ENCODE measurements at places on chromosomes 2 and 18.

DNA sequence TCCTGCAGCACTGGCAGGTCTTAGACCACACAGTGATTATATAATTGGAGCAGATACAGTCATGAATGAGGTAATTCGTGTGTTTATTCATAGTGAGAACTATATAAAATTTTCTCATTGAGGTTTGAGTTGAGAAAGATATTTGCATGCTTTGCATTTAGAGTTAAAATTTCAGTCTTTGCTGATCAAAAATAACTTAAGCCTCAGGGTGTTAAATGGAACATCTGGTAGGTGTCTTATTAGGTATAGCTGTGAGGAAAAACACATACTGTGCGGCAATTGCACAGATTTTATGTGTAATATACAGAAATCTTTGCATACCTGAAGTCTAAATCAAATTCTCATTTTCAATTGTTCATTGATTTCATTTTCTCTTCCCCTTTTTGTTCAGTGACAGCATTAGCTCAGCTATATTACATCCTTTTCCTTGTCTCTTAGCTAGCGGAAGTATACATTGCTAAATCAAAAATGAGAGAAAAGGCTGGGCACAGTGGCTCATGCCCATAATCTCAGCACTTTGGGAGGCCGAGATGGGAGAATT is 21.2 kb downstream of the GORASP2 start:
- no peak for DNase-seq

- no peak for DNase-seq
Measured at GRCh38 chr18:58785171-58785805, 79.4 kb upstream of the ZNF532 start.

DNA sequence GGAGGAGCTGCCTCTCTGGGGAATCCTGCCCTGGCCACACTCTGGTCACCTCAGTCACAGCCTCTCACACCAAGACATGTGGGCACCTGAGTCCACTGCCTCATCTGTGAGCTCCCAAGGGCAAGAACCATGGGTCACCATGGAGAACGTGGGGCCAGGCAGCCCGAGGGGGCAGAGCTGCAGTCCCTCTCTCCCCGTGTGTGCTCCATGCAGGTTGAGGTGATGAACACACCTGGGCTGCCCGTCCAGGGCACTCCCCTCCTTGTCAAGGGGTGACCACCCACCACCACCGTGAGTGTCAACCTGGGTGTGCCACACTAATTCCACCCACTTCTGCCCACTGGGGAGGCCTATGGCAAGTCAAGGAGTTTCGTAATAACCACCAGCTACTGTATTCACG is 159.6 kb upstream of the RAB6C start:
- DNase-seq, result no peak

DNA sequence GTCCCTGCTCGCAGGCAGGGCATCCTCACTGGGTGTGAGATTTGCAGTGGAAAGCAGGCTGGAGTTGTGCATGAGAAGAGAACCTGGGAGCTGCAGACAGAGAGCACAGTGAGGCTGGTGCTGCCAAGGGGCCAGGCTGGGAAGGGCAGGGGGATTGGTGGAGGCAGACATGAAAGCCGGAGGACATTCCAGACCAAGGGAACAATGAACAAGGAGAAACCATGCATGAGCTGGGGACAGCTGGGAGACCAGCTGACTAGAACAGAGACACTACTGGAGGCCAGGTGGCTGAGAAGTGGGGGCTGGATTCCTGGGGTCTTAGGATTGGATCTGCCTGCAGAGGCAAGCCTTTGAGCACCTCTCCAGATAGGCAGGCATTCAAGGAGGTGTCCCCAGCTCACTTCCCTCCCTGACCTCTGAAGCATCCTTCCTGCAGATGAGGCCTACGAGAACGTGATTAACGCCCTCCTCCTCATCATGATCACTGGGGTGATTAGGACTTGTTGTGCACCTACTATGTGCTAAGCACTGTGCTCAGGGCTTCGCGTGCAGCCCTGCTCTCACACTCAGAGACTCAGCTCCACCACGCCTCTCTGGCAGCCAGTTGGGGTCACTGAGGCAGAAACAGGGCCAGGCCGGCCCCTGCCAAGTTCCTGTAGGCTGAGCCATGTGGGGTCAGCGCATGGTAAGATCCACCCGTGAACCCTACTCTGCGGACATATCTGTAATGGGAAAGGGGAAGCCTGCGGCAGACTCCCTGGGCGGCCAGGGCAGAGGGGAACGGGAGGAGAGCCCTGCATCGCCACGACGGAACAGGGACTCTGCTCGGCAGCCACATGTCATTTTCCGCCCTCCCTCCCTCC is 74.8 kb upstream of the SLC66A3 start:
- no peak for DNase-seq

- no peak for DNase-seq
Measured at GRCh38 chr18:23938043-23938756, 76.4 kb upstream of the TTC39C start.

DNA sequence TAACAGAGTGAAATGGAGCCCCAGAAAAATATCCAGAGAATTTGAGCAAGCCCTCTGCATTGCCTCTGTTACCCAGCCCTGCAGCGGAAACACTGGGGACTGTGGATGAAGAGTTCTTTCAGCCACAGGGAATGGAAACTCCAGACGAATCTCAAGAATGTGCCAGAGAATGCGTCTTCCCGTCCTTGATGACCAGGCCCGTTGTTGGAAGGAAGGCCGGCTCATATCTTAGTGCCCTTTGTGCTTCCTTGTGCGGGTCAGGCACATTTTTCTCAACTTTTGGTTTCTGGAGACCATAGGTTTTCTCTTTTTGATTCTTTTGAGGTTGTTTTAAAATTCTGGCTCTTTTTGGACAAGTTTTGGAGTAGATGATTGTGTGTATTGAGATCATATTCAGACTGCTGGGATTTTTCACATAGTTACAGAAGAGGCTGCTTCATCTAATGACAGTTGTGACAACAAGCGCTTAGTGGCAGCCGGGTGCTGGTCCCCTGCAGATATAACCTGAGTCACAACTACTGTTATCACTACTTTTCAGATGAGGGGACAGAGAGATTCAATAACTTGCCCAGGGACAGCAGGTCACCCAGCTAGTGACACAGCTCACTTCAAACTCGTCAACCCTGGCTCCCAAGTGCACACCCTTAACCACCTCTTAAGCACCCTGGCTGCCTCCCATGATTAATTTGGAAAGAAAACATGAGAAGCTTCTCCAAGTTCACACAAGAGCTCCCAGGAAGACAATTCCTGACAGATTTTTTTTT is 15.7 kb downstream of the MAL start:
- no peak for DNase-seq

All from stimulated activated CD8-positive, alpha-beta memory T cell treated with anti-CD3 and anti-CD28 coated beads, Interleukin-4, amount 100 ng/mL, for 4 hours (primary cell).